ENCODE measurements at places on chromosomes 7 and 10.

- no peak for DNase-seq
Measured at GRCh38 chr10:75744261-75744660, 312.8 kb downstream of the LRMDA start.

DNA sequence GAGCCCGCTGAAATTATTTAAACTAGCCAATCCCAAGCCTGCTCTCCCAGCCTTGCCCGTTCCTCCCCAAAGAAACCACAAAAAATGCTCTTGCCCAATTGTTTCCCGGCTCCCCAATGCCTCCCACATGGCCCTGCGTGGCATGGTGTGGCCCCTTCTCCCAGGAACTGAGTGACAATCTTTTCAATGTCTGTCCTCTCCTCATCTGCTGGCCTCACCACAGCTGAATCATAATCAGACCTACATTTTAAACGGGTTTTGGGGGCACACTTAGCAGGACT, 201.5 kb downstream of the PRPF18 start:
- no peak for DNase-seq

DNA sequence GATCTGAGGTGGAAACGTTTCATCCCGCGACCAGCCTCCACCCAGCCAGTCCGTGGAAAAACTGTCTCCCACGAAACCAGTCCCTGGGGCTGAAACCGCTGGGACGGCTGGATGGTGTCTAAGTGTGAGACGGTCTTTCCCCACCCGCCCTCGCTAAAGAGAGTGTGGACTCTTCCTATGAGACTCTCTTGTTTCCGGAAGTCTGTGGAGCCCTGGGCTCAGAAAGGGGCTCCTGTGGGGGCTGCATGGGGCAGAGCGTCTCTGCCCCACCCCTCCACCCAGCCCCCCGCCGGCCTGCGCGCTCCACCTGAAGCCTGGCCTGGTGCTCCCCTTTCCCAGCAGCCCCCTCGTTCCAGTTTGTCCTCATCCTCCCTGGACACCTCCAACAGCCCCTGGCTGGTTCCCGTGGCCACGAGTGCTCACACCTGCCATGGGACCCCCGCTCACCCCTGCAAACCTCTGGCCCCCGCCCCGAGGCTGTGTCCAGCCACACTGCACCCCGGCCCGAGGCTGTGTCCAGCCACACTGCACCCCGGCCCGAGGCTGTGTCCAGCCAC, 28.7 kb downstream of the CFAP46 start:
- DNase-seq, result no peak

GRCh38 chr7:102318482-102318971, 31.9 kb downstream of the SH2B2 start:
- DNase-seq, result no peak

DNA sequence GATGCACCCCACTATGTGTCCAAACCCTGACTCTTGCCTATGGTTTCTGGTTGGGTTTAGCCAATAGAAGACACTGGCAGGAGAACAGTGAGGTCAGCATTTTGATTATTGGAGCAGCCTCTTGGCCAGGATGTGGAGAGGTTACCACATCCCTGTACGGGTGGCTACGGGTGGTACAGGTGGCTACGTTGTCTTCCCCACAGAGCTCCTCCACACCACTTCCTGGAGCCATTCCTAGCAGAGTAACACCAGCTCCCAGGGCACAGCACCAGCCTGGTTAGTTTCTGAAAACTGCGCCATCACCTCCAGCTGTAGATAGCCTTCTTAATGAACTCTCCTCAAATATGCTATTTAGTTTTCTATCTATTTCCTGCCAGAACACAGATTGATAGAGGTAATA, 445.2 kb downstream of the INHBA start:
- DNase-seq, result no peak
